ENCODE measurements at places on chromosomes 7 and 10.

- DNase-seq: no peak
Measured at GRCh38 chr10:68110027-68110426, 739 bp downstream of the MYPN start.

GRCh38 chr7:44664780-44665461 is 58.5 kb downstream of the OGDH start:
- no peak for DNase-seq

- no peak for DNase-seq
Measured at GRCh38 chr10:6671976-6672375, 91.9 kb upstream of the PRKCQ start.

- DNase-seq: no peak
Measured at GRCh38 chr10:31395695-31396094, 76.7 kb downstream of the ZEB1 start.

GRCh38 chr10:88861036-88861435 is 9.4 kb upstream of the ANKRD22 start:
- no peak for DNase-seq

DNA sequence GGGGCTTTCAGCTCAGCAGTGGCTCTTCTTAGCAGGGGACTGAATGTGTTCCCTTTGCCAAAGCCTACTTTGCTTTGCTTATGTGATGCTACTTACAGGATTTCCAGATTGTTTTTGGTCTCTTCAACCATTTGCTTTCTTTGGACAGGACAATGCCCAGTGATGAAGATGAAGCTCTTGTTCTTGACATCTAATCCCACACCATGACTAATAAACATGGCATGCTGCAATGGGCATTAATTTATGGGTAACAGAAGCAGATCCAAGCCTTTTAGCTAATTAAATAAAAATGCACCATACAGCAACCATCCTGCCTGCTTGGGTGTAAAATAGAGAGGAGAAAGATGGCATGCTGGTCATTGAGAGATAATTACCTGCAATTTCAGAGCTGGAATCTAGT is 175.5 kb upstream of the ITGB1 start:
- no peak for DNase-seq

- no peak for DNase-seq
Measured at GRCh38 chr10:125538947-125539731, 143.8 kb downstream of the TEX36 start.

DNA sequence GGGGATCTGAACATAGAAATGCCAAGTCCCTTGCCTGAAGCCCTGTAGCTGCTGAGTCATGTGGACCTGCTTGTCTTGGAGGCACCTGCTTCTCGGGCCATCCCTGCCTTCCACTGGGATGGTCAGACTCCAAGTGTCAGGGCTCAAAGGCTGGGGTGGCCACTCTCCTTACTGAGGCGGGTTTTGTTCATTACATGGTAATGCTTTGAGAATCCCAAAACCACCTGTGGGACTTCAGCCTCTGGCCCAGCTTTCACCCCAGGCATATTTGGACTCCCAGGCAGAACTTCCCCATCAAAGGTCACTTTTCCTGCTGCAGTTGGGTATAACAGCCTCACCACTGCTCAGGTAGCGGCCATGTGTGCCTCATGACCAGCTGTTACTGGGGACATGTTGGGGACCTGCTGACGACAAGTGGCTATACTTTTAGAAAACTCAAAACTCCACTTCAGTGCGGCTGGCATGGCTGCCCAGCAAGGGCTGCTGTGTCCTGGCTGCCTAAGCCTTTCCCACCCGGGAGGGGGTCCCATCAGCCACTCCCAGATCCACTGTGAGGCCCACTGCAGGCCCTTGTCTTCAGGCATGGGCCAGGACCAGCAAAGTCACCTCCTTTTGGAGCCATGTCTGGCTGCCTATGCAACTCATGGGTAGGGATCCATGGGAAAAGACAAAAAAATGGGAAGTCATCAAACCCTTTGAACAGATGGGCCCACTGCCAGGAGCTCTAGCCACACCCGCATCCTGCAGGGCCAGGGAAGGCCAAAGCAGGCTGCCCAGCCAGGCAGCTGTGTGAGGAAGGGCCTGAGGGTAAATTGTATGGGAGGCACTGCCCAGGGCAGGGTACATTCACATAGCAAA is 96.7 kb downstream of the ARHGAP22 start:
- DNase-seq: no peak

- no peak for DNase-seq
Measured at GRCh38 chr10:131532291-131532690, 220.8 kb upstream of the TCERG1L start.

DNA sequence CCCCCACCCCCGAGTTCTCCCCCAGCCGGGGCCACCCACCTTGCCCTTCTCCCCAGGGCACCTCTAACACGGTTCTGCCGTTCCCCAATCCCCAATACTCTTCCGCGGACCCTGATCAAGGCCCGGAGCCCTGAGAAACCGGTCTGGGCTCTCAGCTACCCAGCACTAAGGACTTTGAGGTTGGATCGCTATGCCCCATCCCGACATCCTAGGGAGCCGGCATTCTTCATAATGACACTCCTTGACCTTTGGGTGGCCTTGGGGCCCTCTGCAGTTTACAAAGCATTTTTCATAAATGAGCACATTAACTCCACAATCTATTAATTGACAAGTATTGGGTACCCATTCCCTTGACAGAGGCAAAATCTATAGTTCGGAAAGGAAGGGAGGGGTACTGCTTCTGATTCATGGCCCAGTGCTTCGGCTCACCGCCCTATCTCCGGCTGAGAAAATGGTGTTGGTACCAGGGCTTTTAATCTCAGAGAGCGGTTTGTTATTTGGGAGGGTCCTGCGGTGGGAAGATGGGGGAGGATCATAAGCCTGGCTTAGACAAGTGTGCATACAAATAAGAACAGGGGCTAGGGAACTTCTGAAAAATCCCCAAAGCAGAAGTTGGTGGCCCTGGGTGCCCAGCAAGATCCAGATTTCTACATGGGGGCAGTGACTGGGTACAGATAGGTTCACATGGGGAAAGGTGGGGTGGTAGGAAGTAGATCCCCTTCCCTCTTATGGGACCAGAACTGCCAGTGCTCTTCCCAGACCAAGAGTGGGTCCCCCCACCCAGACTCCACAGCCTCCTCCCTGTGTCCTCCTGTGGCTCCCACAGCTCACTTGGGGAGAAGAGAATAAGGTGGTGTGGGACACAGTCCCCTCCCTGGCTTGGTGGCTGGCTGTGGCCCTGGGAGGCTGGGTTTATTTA is 3.2 kb downstream of the IMPDH1 start:
- no peak for DNase-seq

GRCh38 chr7:37448636-37449361 is at the start of gene ELMO1:
Gene ELMO1 (minus strand): TSS chr7:37448864. CDS start chr7:37342690, 106,174 bp downstream.
- peak; percentile 63 for DNase-seq

DNA sequence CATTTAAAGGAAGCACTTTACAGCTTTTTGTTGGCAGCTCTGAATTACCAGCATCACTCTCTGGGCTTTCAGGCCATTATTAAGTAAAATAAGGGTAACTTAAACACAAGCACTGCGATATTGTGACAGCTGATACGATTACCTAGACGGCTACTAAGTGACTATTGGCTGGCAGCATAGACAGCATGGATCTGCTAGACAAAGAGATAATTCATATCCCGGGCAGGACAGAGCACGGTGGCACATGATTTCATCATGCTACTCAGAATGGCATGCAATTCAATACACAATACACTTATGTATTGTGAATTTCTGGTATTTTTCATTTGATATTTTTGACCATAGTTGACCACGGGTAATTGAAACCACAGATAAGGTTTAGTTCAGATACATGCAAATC is 522.0 kb upstream of the LRRN3 start:
- no peak for DNase-seq

GRCh38 chr10:79185796-79186374 is 117.1 kb downstream of the ZMIZ1 start:
- no peak for DNase-seq

DNA sequence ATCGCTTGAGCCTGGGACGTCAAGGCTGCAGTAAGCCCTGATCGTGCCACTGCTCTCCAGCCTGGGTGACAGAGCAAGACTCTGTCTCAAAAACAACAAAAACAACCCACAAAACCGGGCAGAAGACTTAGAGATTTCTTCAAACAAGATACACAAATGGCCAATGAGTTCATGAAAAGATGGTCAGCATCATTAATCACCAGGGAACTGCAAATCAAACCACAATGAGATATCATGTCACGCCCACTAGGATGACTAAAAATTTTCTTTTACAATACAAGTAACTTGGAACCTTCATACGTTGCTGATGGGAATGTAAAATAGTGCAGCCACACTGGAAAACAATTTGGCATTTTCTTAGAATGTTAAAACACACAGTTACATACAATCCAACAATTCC is 77.3 kb upstream of the GRID1 start:
- no peak for DNase-seq

Data from hippocampal formation (tissue), 2 donors.